ENCODE measurements at places on chromosomes 13 and 19.

DNA sequence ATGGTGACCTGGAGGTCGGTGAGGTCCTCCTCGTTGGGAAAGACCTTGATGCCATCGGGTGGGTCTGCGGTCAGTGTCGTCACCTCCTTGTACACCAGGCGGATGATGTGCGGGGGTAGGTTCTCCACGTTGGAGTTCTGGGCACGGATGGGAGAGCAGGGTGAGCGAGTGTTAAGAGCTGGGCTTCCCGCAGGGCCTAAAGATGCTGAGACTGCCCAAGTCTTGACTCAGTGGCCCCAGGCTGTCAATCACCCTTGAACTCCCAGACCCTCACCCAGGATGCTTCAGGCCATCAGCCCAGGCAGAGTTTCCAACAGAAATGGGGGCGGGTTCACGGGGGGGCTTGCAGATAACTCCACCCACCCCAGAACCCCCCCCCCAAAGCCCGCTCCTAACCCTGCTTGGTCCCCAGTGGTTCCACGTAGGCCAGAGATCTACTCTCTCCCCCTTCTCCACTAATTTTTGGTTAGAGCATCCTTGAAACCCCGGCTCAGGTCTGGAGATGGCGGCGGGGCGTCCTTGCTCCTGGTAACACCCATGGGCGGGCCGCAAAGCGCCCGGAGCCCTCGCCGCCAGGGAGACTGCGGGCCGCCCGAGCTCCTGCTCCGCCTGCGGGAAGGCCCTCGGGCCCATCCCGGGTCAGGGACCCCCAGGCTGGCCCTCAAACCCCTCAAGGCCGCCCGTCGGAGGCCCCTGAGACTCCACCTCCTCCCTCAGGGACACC is 600 bp downstream of the UBE2S start:
- no peak for DNase-seq

DNA sequence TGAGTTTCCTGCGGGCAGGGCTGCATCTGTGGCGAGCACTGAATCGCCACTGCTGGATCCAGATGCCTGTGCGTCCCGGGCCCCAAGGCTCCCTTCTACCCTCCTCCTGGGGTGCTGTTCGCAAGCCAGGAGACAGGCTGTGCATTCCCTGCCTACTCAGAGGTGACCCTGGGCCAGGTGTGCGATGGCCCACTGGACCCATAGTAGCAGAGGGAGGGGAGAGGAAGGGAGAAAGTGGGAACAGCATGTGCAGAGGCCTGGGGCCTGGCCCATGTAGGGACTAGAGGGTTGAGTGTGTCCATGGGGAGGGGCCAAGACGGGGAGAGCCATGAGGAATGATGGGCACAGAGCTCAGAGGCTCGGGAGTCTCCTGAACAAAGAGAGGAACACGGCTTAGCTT is 27.3 kb downstream of the CARM1 start:
- DNase-seq: no peak

DNA sequence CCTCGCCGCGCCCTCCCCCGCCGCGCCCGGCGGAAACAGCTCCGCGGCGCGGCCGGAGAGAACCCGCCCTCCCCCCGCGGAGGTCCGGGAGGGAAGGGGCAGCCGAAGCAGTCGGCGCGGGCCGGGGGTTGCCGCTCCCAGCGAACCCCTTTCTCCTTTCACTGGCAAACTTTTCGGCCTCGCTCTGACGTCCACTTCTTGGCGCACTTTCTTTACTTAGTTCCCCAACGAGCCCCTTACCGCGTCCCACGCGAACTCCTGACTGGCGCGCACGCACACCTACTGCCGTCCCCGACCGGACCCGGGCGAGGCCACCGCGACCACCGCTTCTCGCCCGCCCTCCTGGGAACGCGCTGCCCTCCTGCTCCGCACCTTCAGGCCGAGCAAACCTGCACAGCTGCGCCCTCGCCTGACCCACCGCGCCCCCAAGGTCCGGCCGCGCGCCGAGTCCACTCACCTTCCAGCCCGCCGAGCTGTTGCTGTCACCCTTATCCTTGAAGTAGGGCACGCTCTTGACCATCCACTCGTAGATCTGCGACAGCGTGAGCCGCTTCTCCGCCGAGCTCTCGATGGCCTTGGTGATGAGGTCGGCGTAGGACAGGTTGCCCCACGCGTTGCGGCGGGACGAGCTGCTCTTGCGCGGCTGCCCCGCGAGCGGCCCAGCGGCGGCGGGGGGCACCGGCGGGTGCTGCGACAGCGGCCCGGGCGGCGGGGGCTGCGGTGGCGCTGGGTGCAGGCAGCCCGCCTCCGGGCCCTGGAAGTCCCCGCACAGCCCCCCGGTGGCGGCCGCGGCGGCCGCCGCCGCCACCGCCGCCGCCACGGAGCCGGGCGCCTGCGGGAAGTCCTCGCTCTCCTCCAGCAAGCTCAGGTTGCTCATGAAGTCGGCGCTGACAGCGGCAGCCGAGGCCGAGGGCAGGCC is 1.1 kb downstream of the FOXO1 start:
- DNase-seq: no peak

DNA sequence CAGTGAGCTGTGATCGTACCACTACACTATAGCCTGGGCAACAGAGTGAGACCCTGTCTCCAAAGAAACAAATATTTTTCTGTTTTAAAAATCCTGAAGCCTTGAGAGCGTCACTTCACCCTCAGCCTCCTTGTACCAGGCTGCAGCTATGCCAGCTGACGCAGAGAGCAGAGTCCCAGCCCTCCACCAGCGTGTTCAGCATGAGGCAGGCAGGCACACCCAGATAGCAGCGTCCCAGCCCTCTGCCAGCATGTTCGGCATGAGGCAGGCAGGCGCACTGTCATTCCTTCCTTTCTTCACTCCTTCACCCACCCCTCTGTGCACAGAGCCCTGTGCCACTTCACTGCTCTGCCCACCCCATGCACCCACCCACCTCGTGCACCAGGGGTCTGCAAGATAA is 43.3 kb upstream of the USE1 start:
- DNase-seq: no peak

DNA sequence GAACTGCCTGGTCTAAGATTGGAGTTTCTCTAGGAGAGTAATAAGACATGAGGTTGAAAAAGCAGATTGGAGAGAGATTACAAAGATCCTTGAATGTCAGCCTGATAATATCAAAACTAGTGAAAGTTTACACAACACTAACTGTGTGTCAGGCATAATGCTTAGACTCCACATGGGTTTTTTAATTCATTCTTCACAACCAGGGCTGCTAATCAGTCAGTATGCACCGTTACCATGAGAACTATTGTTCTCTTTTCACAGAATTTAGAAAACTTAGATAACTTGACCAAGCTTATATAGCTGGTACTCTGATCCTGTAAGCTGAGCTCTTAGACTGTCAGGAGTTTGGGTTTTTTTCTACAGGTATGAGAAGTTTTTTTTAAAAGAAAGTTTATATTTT is 46.6 kb upstream of the TSC22D1 start:
- no peak for DNase-seq

DNA sequence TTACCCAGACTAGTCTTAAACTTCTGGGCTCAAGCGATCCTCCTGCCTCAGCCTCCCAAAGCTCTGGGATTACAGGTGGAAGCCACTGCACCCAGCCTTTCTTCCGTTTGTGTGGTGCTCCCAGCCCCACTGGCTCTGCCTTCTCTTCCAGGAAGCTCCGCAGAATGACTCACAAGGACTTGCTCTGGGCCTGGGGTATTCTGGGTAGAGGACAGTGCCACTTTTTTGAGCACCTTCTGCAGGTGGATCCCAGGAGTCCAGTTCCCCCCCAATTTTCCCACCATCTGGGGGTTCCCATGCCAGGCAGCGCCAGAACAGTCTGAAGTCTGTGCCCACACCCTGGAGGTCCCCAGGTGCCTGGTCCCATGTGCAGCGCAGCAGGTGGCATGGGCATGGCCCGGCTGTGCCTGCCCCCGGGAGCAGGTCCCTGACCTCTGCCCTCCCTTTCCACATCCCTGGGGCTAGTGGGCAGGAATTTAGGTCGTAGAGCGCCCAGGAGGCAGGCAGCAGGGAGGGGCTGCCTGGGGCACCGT is 1.6 kb downstream of the REEP6 start:
- no peak for DNase-seq

DNA sequence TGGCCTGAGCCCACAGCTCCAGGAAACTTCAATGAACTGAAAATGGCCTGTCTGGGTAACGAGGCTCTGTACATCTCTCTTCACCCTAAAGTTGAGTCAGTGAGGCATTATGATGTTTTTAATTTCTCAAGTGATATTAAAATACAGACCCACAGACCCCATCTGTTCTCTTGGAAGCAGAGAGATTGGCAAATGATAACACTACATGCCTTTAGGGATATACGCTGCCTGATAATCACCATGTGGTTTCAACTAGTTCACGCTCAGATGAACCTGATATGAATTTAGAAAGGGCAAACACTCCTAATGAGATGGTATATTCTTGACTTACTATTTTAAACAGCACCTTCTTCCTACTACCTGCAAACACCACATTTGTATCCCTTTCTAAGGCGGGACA is 127.5 kb downstream of the RFC3 start:
- DNase-seq: no peak

GRCh38 chr13:47594833-47595232 is 406.2 kb downstream of the SUCLA2 start:
- no peak for DNase-seq

GRCh38 chr19:14325134-14325533 is 56.1 kb upstream of the ADGRE5 start:
- DNase-seq: no peak

DNA sequence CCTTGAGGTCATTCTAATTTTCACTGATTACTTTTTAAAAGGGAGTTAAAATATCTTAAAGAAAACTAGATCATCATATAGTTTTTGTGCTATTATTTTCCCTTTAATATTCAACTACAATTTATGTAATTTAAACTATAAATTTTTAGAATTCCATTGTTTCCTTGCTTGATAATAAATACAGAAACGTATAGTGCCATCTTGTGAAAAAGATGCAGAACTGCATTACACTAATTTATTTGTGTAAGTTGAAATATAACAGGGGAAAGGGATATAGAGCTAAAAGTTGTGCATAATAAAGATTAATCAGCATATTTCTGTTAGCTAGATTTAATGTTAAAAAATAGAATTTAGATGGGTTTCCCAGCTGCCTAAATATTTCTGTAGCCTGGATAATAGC is 61.5 kb upstream of the TDRD3 start:
- DNase-seq: no peak

DNA sequence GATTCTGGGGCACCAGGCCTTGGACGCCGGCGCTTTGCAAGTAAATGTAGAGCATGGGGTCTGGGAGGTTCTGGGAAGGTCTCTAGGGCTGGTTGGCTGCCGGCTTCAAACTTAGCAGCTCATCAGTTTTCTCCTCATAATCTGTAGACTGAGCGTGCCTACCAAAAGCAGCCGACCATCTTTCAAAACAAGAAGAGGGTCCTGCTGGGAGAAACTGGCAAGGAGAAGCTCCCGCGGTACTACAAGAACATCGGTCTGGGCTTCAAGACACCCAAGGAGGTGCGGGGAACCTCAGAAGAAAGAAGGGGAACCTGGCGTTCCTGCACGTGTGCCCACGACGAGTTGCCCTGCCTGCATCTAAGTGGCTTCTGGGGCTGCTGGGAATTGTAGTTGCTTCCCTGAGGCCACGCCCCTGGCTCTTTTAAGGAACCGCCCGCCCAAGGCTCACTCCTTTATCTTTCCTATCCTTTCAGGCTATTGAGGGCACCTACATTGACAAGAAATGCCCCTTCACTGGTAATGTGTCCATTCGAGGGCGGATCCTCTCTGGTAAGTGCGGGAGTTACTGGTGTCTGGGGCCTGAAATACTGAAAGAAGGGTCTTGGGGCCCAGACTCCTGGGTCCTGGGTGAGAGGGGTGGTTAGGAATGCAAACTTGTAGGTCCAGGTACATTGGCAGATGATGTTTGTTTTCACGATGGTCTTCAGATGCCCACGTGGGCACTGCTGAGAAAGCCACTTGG is 984 bp downstream of the RPS11 start:
- DNase-seq: no peak

DNA sequence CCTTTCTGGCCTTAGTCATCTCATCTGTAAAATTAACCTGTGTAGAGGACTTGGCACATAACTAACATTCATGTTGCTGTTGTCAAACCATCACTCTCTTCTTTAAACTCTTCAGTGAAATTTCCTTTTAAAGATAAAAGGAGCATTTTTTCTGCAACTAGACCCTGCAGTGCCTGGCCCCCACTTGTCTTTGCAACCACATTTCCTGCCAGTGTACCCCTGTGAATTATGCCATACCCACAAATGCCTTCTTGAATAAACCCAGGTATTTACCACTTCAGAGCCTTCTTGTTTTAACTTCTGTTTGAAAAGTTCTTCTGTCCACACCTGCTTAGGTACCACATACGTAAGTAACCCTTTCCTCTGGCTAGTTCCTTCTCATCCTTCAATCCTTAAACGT is 118.8 kb downstream of the CDK8 start:
- no peak for DNase-seq

DNA sequence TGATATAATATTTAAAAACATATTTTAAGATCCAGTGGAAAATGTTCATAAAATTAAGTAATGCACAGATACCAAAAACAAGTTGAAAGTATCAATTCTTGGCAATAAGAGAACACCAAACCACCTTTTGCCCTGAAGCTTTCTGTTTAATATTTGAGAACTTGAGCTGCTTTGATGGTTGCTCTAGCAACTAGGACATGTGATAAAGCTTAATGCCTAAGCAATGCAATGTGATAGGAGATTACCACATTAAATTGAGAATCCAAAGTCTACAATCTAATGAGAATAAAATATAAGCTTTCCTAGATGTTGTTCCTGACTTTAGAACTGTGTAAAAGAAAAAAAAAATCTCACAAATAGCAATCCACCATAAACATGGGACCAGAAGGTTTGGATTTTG is 1367.5 kb upstream of the PCDH9 start:
- DNase-seq: no peak

DNA sequence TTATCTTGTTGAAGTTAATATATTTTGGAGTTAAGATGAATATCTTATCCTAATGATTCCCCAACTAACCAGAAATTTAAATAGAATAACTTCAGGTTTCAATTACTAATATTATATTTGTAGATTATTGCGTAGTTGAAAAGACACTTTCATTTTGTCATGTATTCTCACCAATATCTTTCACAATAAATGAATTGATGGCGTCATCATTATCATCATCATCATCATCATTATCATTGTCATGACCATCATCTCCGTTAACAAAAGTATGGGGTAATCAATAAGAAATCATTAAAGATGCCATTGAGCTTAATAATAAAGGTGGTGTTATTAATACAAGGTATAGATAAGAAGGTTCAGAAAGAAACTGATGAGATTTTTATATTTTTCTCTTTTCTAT is 768.8 kb upstream of the SLC10A2 start:
- no peak for DNase-seq

DNA sequence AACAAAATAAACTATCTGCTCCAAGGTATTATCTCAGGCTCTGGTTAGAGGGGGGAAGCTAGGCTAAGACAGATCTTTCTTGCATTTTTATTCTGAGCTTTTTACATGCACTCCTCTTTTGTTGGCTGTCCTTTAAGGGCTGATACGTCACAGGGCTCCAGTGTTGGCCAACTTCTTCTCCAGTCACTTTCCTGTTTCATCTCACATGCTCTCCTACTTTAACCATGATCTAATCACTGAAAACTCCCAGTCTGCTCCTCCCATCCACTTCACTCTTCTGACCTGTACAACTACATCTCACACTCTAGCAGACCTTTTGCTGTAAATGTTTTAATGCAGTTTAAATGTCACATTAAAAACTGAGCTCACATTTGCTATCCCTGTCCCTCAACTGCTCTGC is 510.0 kb upstream of the KLF12 start:
- no peak for DNase-seq

Data from mesenteric fat pad (tissue), 1 donor.